H1 (cell line): ENCODE measurements at places on chromosomes 13 and 19. TPM values are rescaled to one million over a fixed set of nuclear protein-coding genes. Genes with fewer than 3 reads are reported as not detected.

GRCh38 chr19:48121909-48122371 is 11.3 kb upstream of the PLA2G4C start:
- no peak for DNase-seq

GRCh38 chr13:69585656-69586055 is 522.0 kb upstream of the ATXN8OS start:
- DNase-seq: no peak

- DNase-seq: no peak
Observed at GRCh38 chr19:22052644-22053013, 345 bp downstream of the ZNF257 start.

Gene A1BG
- total RNA-seq: 19.9 and 20.8 TPM in 2 replicates

DNA sequence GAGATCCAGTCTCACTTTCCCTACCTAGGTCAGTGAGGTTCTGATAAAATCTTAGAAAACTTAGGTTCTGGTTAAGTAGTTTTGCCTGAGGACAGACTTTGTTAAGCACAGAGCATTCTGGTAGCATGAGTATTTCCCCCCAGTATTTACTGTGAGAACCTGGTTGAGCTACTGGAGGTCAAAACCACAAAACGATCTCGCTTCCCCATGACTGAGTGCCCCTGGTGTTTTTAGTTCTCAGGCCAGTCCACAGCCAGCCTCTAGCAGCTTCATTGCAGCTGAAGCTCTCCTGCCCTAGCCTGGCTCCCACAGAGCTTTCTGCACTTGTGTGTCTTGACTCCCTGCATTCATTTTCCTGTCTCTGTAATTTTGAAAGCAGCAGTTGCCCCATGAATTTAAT is 1138.2 kb downstream of the UQCRFS1 start:
- DNase-seq: no peak
